ENCODE measurements at places on chromosomes 4 and X.

- DNase-seq: no peak
These were observed 52.1 kb downstream of the ZNF157 start for GRCh38 chrX:47422444-47422843.

DNA sequence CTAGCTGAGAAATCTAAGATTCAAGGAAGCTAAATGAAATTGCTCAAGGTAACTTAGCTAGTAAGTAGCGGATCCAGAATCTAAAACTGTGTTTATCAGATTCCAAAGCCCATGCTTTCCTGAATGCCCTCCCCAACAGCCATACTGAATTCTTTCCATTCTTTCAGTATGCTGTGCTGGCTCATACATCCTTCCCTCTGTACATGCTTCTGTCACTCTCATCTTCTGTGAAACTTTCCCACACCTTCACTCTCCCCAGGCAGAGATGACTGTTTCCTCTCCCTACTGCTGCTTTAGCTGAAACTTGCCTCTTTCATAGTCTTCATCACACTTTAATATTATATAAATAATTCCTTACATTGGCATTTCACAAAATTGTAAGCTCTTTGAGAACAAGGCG is 39.3 kb upstream of the SMARCAD1 start:
- DNase-seq: no peak

GRCh38 chr4:3134201-3134600 is 59.7 kb downstream of the HTT start:
- no peak for DNase-seq

DNA sequence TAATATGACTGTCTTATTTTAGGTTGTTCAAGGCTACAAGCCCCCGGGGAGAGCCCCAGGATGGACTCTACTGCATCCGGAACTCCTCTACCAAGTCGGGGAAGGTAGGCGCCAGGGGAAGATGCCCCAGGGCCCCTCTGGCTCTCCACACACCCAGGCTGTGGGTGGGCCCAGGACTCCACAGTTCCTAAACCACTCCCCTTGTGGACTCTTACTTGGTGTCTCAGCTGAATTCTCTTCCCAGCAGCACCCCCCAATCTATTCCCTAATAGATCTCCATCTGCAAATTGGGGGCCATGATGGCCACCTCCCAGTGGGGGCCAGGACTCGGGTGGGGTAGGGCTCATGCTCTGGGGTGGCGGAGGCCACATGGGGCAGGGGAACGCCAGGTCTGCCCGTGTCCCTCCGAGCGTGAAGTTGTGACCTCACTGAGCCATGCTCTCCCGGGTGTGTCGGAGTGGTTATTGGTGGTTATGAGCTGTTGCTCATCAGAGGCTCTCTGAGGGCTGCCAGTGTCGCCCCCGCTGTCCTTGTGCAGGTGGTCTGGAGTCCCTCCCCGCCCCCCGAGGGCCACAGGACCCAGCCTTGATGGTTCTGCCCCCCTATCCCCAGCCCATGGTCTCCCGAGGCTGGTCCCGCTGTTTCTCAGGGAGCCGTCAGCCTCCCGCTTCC is 11.2 kb upstream of the ADD1 start:
- no peak for DNase-seq

DNA sequence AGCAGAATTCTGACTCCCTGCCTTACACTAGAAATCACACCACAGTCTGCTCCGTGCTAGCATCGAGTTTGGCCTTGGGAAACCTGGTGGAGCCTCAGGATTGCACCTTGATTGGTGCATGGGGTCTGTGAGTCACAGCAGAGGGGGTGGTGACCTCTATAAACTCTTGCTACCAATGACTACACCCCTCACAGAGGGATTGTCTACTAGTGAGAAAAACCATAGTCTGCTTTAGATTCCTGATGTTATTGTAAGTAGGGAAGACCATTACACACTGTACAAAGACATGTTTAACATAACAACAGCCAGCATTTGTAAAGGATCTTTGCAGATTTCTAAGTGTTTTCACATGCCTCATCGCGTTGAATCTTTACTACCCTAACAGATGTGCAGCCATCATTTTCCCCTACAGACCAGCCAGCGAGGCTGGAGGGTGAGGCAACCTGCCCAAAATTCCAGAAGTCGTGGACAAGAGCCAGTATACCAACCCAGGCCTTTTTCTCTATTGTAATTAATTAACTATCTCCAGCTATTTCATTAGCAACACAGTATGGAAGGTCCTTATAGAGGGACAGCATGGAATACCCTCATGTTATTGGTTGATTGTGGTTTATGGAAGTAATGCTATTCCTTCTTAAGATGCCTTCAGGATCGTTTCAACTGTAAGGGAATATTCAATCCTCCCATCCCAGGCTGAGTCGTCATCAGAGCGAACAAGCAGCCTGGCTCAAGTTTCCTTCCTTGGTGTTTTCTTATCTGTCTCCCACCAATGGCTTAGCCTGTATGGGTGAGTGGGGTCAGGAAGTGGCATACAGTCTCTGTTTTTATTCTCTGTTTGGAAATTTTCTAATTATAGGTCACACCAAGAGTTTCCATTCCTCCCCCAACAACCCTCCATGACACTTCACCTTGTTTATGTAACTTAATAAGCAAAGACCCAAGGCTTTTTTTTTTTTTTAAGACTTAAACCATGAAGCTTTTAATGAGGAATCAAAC is 55.9 kb upstream of the KDR start:
- no peak for DNase-seq

DNA sequence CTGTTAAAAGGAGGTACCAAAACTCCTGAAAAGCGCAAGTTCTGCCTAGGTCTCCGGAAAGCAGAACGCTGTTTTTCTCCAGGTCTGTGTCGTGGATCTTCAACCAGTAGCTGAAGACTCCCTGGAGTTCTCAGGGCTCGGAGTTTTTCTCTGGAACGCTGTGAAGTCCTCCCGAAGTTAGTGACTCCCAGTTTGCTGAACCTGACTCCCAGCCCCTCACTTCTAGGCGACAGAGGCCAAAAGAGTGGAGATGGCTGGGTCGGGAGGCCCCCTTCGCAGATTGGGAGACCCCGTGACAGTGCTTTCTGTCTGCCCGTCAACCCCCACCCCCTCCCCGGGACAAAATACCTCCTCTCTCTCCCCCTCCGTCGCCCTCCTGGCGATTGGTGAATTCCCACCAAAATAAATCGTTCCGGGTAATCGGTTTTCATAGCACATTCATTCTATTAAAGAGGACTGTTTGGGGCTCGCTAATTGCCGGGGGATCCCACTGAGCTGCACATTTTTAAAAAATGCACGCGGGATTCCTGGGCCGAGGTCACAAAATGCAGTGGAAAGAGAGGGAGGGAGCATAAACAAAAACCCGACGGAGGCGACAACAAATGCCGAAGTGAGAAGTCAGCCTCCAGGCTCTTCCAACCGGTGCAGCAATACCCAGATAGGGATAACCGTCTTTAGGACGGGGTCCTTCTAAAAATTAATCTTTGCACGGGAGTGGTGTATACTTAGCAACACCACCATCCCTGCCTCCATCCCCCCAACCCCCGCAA is 4.0 kb upstream of the MSX1 start:
- no peak for DNase-seq

DNA sequence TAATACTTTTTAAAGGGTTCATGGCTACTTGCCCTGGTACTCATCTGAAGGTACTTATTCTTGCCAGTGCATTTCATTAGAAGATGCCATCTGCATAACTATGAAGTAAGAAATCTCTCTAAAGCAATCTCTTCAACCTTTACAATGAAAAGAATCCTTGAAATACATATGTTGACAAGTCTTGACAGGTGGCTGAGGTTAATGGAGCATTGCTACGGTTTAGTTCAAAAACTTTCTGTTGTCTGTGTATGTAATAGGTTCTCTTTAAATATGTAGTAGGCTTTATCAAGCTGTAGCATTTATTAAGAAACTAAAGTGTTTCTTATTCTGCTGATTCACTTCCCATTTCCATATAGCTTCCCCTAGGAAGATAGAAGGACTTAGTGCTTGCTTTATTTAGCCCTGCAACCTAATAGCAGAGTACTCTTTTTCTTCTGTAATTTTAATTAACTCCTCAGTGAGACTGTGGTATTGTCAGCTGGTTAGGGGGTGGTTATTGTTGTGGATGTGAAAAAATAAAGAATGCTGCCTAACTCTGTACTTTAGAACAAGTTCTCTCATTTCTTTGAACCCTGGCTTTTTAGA is 39.3 kb downstream of the SLAIN2 start:
- no peak for DNase-seq

GRCh38 chrX:153644356-153645125 is 2.5 kb upstream of the DUSP9 start:
- no peak for DNase-seq

GRCh38 chrX:40177117-40177430 is 79.3 kb upstream of the BCOR start:
- no peak for DNase-seq

DNA sequence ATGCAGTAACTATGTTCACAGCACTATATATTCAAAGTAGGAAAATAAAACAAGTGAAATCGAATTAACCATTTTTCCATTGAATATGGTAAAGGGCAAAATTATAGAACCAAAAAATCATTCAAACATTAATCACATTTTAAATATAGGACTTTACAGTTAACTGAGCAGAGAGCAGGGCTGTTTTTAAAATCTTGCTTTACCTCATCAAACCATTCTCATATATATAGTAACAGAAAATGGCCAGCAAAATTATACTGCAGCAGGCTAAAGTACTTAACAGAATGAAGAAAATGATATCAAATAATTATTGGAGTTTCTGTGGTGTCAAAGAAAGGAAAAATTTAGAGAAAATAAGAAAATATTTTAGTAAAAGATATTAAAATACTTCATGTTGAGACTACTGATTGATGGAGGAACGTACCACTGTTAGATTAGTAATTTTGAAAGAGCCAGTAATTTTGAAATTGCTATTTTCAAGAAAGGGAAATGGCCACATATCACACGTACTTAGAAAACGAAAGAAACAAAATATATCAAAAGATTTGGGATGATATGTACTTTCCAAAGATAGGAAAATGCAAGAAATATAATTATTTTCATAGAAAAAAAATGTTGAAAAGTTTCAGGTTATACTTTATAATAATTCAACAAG is 813.7 kb downstream of the DMD start:
- no peak for DNase-seq

- DNase-seq: no peak
These were observed 558.2 kb downstream of the ZNF674 start for GRCh38 chrX:45986971-45987370.

- no peak for DNase-seq
These were observed 65.2 kb downstream of the PHOX2B start for GRCh38 chr4:41683326-41683725.

GRCh38 chr4:80092088-80092487 is 19.1 kb upstream of the ANTXR2 start:
- DNase-seq: no peak

DNA sequence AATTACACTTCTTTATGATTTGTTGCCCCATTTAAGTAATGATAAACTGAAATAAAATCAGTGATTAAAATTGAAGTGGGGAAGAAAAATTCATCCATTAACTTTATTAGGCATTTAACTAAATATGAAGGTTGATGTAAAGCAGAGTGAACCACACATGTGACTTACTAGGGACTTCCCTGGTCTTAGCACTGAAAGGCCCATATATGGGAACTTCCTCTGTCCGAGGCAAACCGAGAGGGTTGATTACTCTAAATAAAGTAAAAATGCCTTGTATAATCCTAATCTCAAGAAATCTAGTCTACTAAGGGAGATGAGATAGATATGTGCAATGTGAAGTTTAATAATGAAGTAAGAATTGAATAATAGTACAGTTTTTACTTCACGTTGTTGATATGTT is 403.9 kb upstream of the RPS6KA3 start:
- DNase-seq: no peak

DNA sequence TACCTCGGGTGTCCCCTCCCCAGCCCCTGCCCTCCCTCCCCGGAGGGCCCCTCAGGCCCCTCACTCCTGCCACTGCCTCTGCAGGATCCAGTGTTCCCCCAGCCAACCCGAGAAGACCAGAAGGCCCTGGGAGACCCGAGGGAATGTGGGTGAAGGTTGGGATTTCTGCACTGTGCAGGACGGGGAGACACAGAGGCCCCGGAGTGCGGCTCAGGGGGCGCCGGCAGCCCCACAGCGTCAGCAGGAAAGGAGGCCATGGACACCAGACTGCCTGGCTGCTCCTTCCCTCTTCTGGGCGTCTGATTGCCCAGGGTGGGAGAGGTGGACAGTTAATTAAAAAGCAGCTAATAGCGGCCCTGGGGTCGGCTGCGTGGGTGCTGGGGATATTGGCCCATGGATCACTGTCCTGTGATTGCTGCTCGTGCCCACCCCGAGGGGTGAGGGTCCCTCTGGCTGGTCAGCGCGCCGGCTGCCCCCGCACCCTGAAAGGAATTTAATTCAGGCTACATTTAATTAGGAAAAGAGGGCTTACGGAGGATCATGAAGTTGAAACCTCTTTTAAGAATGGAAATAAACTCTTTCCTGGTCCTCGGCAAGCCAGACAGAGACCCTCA is 57.8 kb upstream of the NKX1-1 start:
- no peak for DNase-seq

DNA sequence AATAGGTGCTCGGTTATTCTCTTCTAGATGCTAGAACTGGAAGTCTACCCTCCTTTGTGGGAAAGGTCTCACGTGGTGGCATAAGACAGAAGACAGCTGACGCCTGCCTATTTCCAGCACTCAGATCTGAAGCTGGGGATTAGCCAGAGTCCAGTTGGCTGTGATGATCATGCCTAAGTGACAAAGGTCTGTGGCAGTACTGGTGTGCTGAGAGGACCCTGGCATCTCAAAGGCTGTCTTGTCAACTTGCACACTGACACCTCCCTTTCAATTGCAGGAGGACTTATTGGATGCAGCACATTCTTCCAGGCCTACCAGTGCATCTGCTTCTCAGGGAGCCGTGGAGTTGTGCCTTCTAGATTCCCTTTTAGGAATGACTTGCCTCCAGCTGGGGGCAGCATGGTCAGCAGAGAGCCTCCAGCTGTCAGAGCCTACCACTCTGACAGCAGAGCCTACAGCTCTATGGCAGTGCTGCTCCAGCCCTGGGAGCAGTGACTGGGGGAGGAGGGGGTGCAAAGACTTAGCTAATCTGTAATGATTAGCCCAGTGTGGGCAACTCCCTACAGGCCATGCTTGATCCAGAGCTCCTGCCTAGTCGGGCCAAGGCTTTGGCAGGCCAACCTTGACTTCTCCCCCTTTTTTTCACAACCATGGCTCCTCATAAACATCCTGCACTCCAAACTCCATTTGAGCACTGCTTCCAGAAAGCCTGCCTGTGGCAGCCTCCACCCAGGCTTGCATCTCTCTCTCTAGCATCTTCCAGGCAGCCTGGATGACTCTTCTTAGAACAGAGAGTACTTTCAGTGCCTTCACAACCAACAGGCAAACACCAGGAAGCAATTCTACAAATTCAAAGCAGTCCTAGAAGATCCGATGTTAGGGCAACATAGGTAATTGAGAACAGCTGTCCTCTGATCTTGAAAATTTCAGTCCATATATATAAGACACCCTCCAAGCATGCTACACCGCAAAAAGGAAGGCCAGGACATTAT is 13.8 kb upstream of the FGFBP2 start:
- no peak for DNase-seq

All from GDM1 (cell line).